Neural progenitor cell (in vitro differentiated cells): ENCODE measurements at places on chromosomes 16 and 17. TPM values are rescaled to one million over a fixed set of nuclear protein-coding genes. Genes with fewer than 3 reads are reported as not detected.

DNA sequence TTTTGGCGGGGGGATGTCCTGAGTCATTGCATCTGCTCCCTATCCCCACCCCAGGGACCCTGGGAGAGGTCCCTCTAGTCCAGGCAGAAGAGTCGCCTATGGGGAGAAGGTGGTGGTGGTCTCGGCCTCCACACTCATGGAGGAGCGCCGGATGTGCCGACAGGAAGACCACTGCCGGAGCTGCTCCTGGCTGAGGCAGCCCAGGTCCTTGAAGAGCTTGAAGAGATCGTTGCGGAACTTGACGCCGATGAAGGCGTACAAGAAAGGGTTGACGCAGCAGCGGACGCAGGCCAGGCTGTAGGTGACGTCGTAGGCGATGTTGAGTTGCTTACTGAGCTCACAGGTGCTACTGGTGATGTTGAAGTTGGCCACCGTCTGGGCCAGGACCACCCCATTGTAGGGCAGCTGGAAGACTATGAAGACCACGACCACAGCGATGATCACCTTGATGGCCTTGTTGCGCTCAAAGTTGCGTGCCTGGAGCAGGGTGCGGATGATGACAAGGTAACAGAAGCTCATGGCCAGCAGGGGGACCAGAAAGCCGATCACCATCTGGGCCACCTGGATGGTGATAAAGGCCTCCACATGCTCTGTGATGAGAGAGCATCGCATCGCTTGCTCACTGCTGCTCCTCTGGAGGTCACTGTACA lies 10.5 kb downstream of the CCR7 start:
- no peak for DNase-seq

DNA sequence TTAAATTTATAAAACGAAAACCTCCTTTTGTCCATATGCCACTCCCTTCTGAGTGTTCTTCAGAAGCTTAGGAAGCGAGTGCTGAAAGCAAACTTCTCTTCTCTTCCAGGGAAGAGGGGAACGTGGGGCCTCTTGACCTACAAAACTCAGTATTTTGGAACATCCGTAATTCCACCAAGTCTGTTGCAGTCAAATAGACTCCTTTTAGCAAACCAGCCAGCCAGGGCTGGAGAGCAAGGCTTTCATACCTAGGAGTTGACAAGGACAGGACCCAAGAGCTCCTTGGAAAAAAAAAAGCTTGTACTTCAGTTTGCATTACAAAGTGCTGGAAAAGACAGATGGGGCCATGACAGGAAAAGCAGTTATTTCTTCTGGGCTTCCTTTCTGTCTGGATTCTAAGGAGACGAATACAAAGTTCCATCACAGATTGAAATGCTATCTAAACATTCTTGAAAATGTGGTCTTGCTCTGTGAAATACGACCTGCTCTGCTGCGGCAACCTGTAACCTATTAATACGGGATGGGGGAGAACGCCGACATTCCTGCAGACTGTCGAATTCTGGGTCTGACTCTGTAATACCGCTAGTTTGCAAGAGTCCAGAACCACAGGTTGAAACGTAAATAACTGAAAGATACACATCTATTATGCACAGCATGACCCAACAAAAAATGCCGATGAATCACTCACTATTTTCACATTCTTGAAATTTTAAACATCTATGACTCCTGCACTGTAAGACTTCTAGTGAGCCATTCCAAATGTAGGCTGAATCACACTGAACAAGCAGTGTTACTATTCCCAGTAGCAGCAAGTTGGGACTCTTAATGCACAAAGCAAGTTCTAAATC lies 20.6 kb downstream of the VPS53 start:
- DNase-seq = no peak

KRT40 gene
- not detected in 2 replicates for total RNA-seq

DNA sequence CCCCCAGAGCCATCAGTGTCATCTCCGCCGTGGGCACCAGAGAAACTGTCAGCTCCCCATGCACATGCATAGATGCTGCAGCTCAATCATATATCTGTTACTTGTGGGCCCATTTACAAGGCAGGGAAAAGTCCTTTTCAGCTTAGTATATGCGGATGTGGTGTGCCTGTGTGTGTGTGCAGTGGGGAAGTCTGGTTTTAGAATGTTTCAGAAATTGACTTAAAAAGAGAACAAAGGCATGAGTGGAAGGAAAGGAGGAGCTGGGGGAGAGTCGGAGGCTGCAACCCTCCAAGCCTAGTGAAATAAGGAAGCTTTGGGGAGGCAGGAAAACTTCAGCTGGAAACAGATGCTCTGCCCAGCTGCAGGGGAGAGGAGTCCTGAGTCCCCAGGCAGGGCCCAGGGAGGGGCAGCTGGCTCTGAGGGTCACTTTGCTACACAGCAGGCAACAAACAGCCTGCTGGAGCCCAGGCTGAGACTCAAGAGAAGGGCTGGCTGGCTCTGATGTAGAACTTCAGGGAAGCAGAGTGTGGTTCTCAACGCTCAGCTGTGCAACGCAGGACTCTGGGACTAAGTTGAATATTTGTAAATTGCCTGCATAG lies 11.1 kb upstream of the CD300LD start:
- no peak for DNase-seq

- DNase-seq = no peak
These were observed 45.7 kb upstream of the MRPS23 start for GRCh38 chr17:57895382-57896060.

NXN gene
- 35.9 and 69.4 TPM in 2 replicates for total RNA-seq

SLC5A11 gene
- total RNA-seq = 0.09 TPM in 1 of 2 replicates, not detected in the other

SLC5A10 gene
- total RNA-seq = not detected in 2 replicates

KRT28 gene
- not detected in 2 replicates for total RNA-seq

DNA sequence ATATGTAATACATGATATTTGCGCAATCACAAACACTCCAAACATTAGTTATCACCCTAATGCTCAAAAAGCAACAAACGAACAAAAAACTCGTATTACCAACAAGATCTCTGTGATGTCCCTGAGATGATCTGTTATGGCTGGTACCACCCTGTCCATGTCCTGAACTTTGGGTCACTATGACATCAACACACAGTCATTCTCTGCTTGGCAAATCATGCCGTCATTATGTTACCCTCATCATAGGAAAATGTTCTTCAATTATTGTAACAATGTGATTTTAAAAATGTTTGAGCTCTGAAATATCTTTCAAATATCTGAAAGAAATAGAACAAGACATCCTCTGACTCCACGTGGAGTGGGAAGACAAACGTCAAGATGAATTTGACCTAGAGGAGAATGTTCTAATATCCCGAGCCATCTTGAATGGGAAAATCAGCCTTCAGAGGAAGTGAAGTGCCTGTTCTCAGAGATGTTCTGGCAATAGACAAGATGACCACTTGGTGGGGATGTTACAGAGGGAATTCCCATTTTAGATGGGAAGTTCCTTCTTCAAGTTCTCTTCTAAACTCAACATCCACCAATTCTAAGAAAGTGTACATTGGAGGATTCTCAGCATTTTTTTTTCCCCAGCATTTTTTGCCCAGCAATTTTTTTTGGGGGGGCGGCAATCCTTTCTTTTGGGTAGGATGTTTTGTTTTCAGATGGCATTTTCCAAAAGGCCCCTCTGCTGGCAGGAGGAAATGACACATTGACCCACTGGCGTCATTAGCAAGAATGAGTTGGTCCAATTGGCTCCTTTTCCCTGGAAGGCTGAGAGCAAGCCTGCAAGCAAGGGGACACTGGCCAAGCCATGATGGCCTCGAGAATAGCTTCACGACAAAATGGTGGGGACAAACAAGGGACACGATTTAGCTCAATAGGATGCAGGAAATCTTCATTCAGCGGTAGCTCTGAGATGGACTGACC lies 3.7 kb upstream of the HSD17B2 start:
- peak; percentile 64 for DNase-seq

TMEM92 gene
- total RNA-seq = 1.8 and 4.4 TPM in 2 replicates
